ENCODE measurements at places on chromosomes 4 and X. TPM values are rescaled to one million over a fixed set of nuclear protein-coding genes. Genes with fewer than 3 reads are reported as not detected.

GRCh38 chrX:19064175-19064574 lies 58.1 kb downstream of the ADGRG2 start:
- no peak for DNase-seq

DNA sequence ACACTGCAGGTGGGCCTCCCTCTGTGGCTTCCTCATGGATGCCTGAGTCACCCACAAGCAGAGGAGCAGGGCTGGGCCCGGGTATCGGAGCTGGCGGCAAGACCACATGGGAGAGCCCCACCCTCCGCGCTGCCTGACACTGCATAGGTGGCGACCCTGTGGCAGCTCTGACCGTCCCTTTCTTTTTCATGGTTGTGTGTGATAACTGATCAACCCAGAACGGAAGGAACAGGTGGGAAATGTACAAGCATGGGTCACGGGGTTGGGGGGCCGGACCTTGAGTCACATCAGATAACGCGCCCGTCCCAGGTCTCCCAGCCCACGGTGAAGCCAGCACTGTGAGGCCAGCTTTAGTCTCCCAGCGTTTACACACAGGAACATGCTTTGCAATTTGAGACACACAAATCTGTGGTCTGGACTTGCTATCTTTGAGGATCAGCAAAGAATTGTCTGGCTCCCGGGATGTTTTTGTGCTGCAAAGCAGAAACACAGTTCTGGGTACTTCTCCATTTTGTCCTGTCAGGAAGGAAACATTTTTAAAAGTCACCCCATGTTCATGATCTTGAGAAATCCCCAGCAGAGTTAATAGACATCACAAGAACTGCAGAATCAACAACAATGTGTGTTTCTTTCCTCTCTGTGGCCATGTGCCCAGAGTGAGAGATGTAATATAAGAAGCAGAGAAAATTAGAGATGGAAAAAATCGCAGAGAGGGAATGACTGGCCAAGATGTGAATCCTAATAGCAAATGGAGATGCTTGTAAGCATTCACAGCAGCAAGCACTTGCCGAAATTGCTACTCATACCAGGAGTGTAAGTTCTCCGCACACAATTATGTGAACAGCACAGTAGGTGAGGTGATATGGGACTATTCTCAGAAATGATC lies 70.1 kb upstream of the CBR4 start:
- DNase-seq: peak; percentile 89

DNA sequence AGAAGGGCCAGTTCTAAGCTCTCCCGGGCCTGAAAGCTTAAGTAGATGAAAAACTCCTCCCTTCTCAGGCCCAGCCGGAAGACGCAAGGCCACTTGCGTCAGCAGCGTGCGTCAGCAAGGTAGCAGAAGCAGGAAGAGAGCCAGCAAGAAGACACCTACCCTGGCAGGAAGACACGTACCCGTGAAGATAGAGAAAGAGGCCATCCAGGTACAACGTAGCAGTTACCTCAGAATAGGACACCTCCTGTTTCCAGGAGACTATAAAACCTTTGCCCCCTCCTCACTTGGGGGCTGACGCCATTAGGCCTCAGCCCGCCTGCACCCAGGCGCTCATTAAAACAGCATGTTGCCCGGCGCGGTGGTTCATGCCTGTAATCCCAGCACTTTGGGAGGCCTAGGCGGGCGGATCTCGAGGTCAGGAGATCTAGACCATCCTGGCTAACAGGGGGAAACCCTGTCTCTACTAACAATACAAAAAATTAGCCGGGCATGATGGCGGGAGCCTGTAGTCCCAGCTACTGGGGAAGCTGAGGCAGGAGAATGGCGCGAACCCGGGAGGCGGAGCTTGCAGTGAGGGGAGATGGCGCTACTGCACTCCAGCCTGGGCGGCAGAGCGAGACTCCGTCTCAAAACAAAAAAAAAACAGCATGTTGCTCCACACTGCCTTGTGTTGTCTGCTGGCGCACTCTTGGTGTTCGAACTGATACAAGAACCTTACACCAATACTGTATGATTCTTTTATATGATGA lies 242.7 kb upstream of the NWD2 start:
- DNase-seq: no peak

GRCh38 chr4:153773236-153773690 lies 13.4 kb upstream of the RNF175 start:
- no peak for DNase-seq

- DNase-seq: no peak
These were observed 30.9 kb downstream of the RBPJ start for GRCh38 chr4:26351685-26352084.

MTMR8 gene
- polyA plus RNA-seq: 1.2 TPM

REELD1 gene
- 4.5 TPM for polyA plus RNA-seq

NHS gene
- 0.27 TPM for polyA plus RNA-seq

HAND2 gene
- not detected for polyA plus RNA-seq

P2RY4 gene
- polyA plus RNA-seq: not detected
